ENCODE measurements at places on chromosomes 3 and 15.

DNA sequence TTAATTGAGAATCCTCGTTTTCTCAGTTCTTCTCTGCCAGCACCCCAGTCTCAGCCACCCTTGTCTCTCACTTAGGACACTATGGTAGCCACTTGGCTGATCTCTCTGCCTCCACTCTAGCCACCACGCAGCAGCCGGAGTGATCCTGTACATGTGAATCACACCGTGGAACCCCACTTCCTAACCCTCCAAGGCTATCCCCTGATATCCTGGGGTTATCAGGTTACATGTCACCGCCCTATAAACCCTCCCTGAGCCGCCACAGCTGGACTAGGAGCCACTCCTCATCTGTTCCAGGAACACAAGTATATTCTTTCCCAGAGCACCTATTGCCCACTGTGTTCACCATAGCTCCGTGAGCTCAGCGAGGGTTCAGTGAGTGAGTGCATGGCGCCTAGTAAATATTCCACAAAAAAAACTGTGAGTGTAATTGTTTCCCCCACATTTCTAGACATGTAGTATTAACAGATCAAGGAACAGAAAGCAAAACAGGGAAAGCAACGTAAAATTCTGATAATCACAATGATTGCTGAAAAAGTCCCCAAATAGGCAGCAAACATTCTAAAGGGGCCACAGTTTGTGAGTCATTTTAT is 661 bp upstream of the PARP14 start:
- DNase-seq: no peak

GRCh38 chr15:63405159-63405558 is 23.5 kb upstream of the CA12 start:
- DNase-seq: no peak

DNA sequence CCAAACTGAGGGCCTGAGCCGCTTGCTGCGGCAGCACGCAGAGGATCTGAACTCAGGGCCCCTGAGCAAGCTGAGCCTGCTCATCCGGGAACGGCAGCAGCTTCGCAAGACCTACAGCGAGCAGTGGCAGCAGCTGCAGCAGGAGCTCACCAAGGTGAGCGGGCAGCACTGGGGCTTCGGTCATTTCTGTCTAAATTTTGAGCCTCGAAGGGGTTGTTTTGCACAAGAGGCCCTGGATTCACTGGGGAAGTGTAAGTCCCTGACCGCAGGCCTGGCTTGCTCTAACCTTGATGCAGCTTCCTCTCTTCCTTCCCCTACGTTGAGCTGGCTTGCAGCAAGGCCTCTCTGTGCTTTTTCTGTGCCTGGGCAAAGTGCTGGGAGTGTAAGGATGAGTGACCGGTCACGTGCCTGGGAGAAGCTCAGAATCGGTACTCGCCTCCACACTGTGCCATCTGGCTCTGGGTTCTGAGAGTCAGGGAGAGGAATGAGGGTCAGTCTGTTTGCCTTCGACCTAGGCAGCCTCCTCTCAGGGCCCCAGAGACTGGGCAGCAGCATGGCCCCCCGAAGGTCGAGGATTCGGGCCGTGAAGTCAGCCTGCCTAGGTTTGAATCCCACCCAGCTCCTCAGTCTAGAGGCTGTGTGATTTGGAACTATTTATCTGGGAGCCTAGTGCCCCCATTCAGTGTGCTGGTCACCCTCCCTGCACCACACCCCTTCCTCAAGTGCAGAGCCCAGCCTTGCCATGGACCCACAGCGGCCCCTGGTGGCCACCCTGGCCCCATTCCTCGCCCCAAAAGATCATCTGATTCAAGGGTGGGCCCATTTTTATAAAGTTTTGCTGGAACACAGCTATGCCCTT is 1.4 kb downstream of the FES start:
- peak; percentile 62 for DNase-seq

- DNase-seq: no peak
Measured at GRCh38 chr3:61734749-61735686, 173.6 kb downstream of the PTPRG start.

DNA sequence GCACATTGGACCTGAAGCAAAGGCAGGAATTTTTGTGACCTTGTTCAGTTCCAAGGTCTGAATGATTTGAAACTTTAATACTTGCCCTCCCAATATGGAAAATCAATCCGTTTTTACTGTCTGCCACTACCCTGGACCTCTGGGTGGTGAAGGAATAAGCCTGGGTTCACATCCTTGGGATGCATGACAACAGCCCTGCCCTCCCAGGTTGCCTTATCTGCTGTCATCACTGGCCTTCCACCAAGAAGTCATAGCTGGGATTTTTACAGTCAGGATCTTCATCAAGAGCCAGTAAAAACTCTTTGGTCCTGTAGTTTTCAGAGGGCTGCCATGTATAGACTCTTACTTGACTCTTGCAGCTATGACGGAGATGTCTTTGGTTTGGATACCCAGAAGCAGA is 128.6 kb downstream of the MYLK start:
- no peak for DNase-seq

- DNase-seq: no peak
Measured at GRCh38 chr3:138227650-138228049, 40.5 kb downstream of the ARMC8 start.

- no peak for DNase-seq
Measured at GRCh38 chr3:66494959-66495667, 5.7 kb downstream of the LRIG1 start.

DNA sequence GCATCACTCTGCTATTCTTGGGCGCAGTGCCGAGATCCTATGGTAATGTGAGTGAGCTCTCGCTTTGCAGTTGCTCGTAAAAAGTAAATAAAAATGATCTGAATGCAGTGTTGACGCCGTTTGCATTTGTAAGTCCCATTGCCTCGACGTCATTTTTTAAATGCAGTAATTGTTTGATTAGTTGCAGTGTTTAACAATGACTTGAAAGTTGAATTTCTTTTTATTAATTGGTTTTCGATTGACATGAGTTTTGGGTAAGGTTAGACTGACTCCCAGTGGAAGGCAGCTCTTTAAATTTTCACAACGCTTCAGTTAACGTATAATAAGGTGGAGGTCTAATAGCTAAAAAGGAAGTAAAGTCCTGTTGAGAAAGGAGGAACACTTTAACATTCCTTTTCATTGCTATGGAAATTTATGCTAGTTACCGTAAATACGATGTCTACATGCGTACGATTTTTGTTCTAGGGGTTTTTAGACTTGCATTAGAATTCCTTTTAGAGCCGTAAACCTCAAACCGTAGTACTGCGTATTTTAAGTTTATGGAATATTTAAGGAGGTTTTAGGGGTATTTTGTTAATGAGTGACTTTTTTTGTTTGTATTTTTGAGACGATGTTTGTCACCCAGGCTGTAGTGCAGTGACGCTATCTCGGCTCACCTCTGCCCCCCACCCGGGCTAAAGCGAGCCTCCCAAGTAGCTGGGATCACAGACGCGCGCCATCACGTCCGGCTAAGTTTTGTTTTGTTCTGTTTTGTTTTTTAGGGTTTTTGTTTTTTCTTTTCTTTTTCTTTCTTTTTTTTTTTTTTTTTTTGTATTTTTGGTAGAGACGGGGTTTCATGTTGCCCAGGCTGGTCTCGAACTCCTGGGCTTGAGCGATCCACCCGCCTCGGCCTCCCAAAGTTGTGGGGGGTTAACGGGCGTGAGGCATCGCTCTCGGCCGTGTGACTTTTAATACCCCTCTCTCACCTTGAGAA is 1.4 kb downstream of the MORF4L1 start:
- DNase-seq: no peak

GRCh38 chr3:88918841-88919240 is 188.6 kb upstream of the EPHA3 start:
- no peak for DNase-seq

- no peak for DNase-seq
Measured at GRCh38 chr15:45441036-45441435, 62.7 kb upstream of the GATM start.

DNA sequence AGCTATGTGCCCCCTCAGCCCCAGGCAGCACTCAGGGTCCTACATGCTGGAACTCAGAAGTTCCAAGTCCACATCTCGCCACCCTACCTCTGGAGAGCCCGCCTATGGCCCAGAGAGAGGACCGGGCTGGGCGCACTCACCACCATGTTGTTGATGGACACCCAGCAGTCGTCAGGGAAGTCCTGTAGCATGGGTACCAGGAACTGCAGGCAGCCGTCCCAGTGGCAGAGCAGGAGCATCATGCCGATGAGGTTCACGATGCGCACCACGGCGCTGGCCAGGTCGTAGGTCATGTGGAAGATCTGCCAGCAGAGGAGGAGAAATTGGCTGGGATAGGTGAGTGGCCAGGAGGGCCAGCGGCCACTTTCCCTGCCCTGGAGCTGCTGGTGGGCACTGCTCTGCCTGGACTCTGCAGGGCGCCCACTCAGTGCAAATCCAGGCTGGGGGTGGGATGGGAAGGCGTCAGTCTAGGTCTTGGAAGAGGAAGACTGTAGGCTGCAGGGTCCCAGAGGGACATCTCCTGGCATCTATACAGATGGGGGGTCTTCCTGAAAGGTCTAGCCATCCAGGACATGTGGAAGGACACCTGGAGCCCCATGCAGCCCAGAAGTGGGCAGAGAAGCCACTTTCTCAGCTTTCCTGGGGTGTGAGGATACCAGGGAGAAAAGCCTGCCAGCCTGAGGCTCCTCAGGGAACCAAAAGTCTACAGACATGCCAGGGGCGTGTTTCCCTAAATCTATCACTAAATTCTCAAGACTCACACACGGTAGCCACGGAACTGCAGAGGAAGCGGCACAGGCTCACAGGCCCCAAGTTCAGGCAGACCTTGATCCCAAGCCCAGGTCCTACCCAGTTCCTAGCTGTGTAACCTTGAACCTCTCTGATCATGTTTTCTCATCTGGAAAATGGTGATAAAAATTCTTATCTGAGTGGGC is 36.5 kb downstream of the HCN4 start:
- no peak for DNase-seq

DNA sequence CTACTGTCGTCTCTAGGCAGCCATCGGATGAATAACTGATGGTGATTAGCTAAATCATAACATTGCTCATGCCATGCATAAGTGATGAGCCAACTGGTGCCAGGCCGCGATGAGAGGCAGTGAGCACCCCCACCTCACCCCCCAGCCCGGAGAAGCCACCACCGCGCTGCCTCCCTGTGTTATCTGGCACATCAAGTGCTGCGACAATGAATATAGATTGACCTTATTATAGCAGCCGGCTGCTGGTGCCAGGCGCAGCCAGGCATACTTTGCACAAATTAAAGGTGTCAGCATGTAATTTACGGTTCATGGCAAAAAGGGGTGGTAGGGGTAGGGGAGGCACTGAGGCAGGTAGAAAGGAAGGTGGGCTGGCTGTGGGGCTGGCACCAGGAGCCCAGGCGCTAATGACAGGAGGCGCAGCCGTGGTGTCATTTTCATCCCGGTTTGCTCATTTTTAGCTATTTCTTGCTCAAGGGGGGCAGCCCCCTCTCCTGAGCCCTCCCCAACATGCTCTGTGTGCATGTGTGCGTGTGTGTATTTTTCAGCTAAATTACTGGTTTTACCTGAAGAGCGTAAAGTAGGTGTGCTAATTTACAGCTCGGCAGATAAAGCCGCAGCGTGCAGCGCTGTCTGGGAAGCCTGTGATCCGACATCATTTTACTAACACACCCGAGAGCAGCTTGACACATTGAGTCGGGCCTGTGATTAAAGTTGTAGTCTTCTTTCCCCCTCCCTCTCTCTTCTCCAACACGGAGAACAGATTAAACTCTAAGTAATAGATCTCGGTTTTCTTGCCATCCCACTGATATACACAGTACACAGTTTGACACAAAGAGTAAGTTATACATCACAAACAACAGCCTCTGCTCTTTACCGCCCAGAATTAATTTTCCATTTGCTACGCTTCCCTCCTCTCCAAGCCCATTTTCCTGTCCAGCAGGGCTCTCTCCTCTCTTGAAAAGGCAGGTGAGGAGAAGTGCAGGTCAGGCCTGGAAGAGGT is 212.3 kb downstream of the RPLP1 start:
- no peak for DNase-seq

DNA sequence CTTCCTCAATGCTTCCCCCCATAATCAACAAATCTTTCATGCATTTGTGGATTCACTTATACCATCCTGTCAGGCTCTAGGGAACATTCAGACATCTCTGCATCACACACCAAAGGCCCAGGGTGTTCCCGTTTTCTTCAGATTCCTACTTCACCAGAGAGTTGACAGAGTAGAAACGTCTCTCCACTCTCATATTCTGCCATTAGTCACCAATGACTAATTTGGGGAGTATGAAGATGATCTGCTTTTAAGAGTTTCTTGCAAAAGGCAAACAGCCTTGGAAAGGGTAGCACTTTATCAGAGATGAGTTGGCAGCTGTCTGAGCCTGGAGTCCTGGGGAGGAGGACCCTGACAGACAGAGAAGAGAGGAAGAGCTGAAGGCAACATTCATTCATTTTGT is 55.8 kb upstream of the DGKG start:
- DNase-seq: no peak

- DNase-seq: no peak
Measured at GRCh38 chr3:141532609-141533008, 45.8 kb downstream of the RASA2 start.

GRCh38 chr3:16824081-16824696 is 60.6 kb upstream of the PLCL2 start:
- DNase-seq: no peak

DNA sequence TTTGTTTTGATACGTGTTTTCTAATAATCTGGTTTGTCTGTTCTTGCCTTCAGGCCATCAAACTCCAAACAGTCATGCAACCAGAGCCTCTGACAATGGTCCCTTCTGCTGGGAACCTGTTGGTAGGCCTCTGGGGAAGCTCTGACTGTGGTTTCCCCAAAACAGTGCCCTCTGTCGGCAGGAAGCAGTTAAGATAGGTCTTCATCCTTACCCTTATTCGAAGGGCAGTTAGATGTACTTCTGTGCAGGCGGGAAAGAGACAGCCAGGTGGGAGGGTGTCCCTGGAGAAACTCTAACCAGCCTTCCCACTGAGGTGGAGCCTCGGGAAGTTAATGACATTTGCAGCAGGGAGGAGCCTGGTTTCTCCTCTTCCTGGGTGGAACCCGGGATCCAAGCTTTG is 81.6 kb upstream of the CHMP2B start:
- DNase-seq: no peak

DNA sequence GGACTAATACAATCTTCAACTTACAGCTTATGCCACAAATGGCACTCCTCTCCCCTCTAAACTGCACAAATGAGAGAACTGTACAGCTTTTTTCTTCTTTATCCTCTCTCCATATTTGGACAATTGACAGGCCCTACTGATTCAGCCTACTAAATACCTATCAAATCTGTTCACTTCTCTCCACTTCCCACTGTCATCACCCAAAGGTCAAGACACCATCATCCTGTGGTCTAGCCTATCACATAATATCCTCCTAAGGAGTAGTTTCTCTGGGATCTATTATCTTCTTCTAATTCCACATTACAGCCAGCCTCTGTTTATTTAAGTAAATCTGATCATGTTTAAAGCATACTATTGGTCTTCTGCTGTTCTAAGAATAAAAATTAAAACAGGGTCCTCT is 33.0 kb upstream of the SLC12A8 start:
- no peak for DNase-seq

- DNase-seq: no peak
Measured at GRCh38 chr3:150412561-150413231, 4.6 kb downstream of the TSC22D2 start.

DNA sequence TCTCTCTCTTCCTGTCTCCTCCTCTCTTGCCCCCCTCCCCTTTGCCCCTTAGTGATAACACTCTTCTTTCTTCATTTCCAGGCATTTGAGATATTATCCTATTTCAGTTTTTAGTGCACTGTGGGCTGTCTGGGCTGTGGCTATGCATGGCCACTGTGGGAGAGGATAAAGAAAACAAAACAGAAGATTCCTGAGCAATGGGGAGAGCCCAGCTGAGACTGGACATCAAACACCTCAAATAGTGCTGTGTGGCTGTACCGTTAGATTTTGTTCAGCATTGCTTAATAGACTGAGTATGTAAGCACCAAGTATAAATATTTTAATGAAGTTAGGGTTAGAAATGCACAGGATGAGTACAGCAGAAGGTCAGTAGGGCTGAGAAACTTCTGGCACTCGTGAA is 7.9 kb upstream of the GBE1 start:
- no peak for DNase-seq

GRCh38 chr3:123633530-123633929 is 48.7 kb upstream of the HACD2 start:
- DNase-seq: no peak
